Activated CD4-positive, alpha-beta T cell treated with anti-CD3 and anti-CD28 coated beads, Interleukin-2, amount 10 ng/mL, durations not matched to agents 7 days and 5 days (primary cell): ENCODE measurements at places on chromosomes 7 and 10. TPM values are rescaled to one million over a fixed set of nuclear protein-coding genes. Genes with fewer than 3 reads are reported as not detected.

DNA sequence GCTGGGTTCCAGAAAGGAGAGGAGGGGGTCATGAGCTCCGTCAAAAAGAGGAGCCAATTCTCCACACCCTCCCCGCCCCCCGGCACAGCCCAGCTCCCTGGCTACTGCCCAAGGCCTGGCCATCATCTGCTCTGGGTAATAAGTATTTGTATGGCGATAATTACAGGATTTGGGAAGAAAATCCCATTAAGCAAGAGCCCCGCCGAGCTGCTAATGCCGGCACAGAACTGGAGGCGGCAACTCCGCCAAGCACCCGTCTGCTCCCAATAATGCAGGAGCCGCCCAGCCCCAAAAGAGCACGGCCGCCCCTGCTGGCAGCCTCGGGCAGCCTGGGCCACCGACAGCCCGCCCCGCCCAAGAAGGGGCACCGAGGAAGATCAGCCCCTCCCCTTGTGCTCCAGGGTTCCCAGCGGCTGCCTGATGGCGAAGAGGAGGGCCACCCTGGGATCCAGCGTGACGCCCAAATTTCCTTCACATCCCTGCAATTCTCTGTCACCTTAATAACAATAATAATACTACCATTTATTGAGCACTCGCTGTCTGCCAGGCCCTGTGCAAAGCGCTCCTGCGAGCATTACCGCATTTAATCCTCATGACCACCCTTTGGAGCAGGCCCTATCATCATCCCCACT, 5.9 kb downstream of the SLIT1 start:
- H3K27ac ChIP-seq: no peak overlapping the region
- H3K27me3 ChIP-seq: peaks cover 36% of the 10 kb centered on the region
- no peak overlapping the region for H3K4me3 ChIP-seq

- H3K36me3 ChIP-seq: no peaks in the 10 kb centered on the region
- no peak overlapping the region for H3K4me3 ChIP-seq
- H3K4me1 ChIP-seq: no peaks in the 10 kb centered on the region
- no peaks in the 10 kb centered on the region for H3K27me3 ChIP-seq
- H3K27ac ChIP-seq: no peak overlapping the region
Observed at GRCh38 chr10:55163388-55163979, 362.5 kb upstream of the PCDH15 start.

- DNase-seq: no peak
- H3K27ac ChIP-seq: no peak overlapping the region
- no peak overlapping the region for H3K4me3 ChIP-seq
Observed at GRCh38 chr10:47456794-47457527, 27.0 kb downstream of the ANXA8 start.

- no peak overlapping the region for H3K27ac ChIP-seq
- H3K36me3 ChIP-seq: no peaks in the 10 kb centered on the region
- no peak for DNase-seq
- peaks cover 7% of the 10 kb centered on the region for H3K4me1 ChIP-seq
- H3K4me3 ChIP-seq: no peak overlapping the region
Observed at GRCh38 chr10:228366-228765, 93.1 kb downstream of the ZMYND11 start.

The CRYGN gene
- 0.25 TPM for total RNA-seq

The HTRA1 gene
- not detected for total RNA-seq

The MRPS24 gene
- 77.6 TPM for total RNA-seq
